ENCODE measurements at places on chromosomes 2 and 18. TPM values are rescaled to one million over a fixed set of nuclear protein-coding genes. Genes with fewer than 3 reads are reported as not detected.

OST4 gene
- total RNA-seq, result 155 TPM

TEX44 gene
- total RNA-seq, result not detected

REG3A gene
- not detected for total RNA-seq

ZFP36L2 gene
- total RNA-seq, result 43.0 TPM

RPE gene
- 79.1 TPM for total RNA-seq

MYCN gene
- total RNA-seq, result 145 TPM

INHA gene
- 0.31 TPM for total RNA-seq

TRABD2A gene
- total RNA-seq, result 15.7 TPM

SNORC gene
- total RNA-seq, result 0.62 TPM

MROH2A gene
- not detected for total RNA-seq

AP1S3 gene
- total RNA-seq, result 25.5 TPM

DNA sequence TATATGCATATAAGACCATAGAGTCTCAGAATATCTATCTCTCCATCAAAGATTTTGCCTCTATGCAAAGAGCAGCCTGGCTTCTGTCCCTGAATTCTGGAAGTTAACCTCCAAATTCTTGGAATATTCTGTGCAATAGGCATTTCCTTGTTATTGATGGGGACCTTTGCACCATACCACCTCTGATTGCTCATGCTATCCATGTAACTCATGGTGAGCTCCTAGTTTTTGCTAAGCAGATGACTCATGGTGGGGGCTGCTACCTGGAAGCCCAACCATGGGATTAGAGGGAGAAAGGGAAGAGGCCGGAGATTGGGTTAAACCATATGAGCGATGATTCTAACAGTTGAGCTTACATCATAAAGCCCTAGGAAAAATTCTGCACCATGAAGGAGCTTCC lies 310.2 kb upstream of the FIGN start:
- H3K27me3 ChIP-seq, result no peaks in the 10 kb centered on the region
- H3K27ac ChIP-seq, result no peak overlapping the region
- H3K4me3 ChIP-seq, result no peak overlapping the region
- no peaks in the 10 kb centered on the region for H3K36me3 ChIP-seq
- no peaks in the 10 kb centered on the region for H3K4me1 ChIP-seq

DNA sequence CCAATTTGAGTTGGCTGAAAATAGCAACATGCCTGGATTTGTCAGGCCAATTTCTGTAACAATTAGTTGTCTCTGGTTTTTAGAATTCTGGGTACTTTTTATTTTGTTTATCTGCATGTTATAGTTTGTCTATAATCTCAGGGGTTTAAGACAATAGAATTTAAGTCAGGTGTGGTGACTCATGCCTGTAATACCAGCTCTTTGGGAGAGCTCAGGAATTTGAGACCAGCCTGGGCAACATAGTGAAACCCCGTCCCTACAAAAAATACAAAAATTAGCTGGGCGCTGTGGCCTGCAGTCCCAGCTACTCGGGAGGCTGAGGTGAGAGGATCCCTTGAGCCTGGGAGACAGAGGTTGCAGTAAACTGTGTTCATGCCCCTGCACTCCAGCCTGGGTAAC lies 114.4 kb upstream of the GLS start:
- H3K27ac ChIP-seq, result no peak overlapping the region
- DNase-seq, result no peak
- no peak overlapping the region for H3K4me3 ChIP-seq
- H3K27me3 ChIP-seq, result no peaks in the 10 kb centered on the region

DNA sequence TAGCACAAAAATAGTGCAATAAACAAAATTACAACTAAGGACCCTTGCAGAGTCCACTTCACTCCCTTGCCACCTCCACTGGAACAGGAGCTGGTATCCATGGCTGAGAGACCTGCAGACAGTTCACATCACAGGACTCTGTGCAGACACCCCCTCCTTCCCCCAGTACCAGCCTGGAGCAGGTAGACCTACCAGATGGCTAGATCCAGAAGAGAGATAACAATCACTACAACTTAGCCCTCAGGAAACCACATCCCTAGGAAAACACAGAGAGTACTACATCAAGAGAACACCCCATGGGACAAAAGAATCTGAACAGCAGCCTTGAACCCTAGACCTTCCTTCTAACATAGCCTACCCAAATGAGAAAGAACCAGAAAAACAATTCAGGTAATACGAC lies 49.8 kb downstream of the FBXO15 start:
- no peaks in the 10 kb centered on the region for H3K4me1 ChIP-seq
- no peak overlapping the region for H3K4me3 ChIP-seq
- no peaks in the 10 kb centered on the region for H3K36me3 ChIP-seq
- no peaks in the 10 kb centered on the region for H3K27me3 ChIP-seq
- no peak overlapping the region for H3K27ac ChIP-seq

- no peaks in the 10 kb centered on the region for H3K36me3 ChIP-seq
- no peak overlapping the region for H3K4me3 ChIP-seq
- no peaks in the 10 kb centered on the region for H3K27me3 ChIP-seq
- H3K4me1 ChIP-seq, result peaks cover 10% of the 10 kb centered on the region
Observed at GRCh38 chr18:31612124-31612523, 20.4 kb downstream of the TTR start.

DNA sequence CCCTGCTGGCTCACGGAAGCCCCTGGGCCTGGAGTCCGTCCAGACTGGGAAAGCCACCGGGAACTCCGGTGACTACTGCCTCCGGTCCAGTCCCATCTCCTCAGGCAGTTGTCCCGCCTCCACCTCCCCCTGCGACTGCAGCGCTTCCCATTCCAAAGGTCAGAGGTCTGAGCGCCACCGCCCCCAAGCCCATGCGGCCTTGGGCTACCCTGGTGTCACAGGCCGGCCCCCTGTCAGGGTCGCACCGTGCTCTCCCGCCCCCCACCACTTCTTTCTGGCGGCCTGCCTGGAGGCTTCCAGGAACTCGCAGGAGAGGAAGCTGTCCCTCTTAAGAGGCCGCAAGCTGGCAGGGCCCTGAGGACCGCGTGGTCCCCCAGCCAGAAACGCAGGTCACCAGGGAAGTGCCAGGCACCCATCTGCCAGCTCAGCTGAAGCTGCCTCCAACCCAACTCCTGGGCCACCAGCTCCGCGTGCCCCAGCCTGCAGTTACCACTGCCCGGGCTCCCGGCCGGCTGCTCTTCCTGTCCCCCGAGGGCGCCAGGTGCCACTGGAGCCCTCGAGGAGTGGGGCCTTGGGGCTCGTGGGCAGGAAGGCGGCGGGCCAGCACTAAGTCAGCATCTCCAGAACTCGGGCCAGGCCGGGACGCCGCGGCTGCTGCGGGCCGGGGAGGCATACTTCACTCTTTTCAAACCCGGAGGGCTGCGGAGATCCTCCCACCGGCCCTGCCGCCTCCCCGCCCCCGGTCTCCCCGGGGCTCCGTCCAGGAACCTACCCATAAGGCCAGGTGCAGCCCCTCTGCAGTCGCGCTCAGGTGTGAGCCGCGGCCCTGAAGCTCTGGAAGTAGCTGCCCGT lies 83.3 kb upstream of the POMC start:
- H3K4me3 ChIP-seq, result peak overlapping the region; percentile 95
- H3K4me1 ChIP-seq, result peaks cover 39% of the 10 kb centered on the region
- DNase-seq, result peak; percentile 61

- H3K4me1 ChIP-seq, result no peaks in the 10 kb centered on the region
- H3K36me3 ChIP-seq, result no peaks in the 10 kb centered on the region
- H3K4me3 ChIP-seq, result no peak overlapping the region
- no peak overlapping the region for H3K27ac ChIP-seq
- H3K27me3 ChIP-seq, result no peaks in the 10 kb centered on the region
Observed at GRCh38 chr18:6624271-6624660, 105.2 kb upstream of the ARHGAP28 start.

- no peaks in the 10 kb centered on the region for H3K4me1 ChIP-seq
- DNase-seq, result no peak
- H3K36me3 ChIP-seq, result peaks cover 8% of the 10 kb centered on the region
- H3K27ac ChIP-seq, result no peak overlapping the region
Observed at GRCh38 chr2:49801898-49802450, 647.7 kb upstream of the FSHR start.

DNA sequence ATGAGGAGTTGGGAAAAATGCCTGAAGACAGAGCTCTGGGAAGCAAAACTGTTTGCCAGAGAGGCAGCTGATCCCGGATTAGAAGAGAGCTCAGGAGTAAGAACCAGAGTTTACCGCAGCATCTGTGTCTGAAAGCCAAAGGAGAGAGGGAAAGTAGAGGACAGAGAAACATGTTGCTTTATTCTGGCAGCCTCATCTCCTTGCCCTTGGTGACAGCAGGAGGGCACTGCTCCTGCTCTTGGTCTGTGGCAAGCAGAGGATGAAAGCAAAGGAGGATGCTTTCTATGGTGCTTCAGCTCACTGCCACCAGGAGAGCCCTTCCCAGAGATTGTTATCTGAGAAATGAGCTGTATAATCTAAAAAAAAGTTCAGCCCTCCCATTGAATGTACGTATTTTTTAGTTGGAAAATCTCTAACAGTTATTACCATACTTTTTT lies 7.7 kb downstream of the SLC1A4 start:
- H3K36me3 ChIP-seq, result no peaks in the 10 kb centered on the region
- H3K4me3 ChIP-seq, result no peak overlapping the region
- peaks cover 6% of the 10 kb centered on the region for H3K4me1 ChIP-seq
- peaks cover 8% of the 10 kb centered on the region for H3K27me3 ChIP-seq
- DNase-seq, result peak; percentile 32
- no peak overlapping the region for H3K27ac ChIP-seq

- H3K27ac ChIP-seq, result peak overlapping the region; percentile 70
- peaks cover 22% of the 10 kb centered on the region for H3K36me3 ChIP-seq
- peak; percentile 35 for DNase-seq
- H3K27me3 ChIP-seq, result no peaks in the 10 kb centered on the region
- H3K4me1 ChIP-seq, result peaks cover 33% of the 10 kb centered on the region
- no peak overlapping the region for H3K4me3 ChIP-seq
Observed at GRCh38 chr18:62963507-62963906, 248.2 kb downstream of the PHLPP1 start.

DNA sequence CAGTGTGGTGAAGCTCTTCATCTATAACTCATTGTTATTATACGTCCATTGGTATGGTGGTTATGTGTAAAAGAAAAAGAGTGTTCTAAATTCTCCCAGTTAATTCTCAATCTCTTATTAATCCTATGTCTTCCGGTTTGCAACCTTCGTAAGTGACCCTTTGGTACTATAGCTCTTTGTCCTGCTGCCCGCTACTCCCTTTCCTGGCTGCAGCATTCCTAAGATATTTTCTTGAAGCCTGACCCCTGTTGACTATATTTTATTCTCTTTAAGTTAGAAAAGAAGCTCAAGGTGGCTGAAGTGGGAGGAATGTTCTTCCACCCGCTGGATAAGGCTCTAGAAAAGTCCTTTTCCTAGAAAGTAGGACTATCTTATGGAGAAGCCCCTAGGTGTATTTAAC lies 684.8 kb downstream of the SOCS6 start:
- no peaks in the 10 kb centered on the region for H3K27me3 ChIP-seq
- peaks cover 10% of the 10 kb centered on the region for H3K36me3 ChIP-seq
- H3K27ac ChIP-seq, result no peak overlapping the region
- no peak for DNase-seq
- H3K4me1 ChIP-seq, result no peaks in the 10 kb centered on the region

DNA sequence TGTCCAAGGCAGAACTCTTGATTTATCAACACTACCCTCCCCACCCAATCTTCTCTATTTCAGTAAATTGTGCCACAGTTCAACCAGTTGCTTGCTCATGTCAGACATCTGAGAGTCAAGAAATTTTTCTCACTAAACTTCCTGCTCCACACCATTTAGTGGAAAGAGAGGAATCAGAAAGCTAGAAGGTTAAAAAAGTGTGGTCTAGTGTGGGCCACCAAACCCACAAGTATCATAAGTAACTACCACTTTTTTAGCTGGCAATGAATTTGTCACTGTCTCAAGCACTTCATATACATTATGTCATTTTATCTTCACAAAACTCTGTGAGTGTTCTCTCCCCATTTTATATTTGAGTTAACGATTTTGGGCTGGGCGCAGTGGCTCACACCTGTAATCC lies 16.6 kb upstream of the MSTN start:
- no peak for DNase-seq
- no peaks in the 10 kb centered on the region for H3K4me1 ChIP-seq
- no peaks in the 10 kb centered on the region for H3K36me3 ChIP-seq
- no peak overlapping the region for H3K4me3 ChIP-seq
- no peaks in the 10 kb centered on the region for H3K27me3 ChIP-seq
- H3K27ac ChIP-seq, result no peak overlapping the region

GRCh38 chr2:43215673-43216255 lies 10.6 kb downstream of the ZFP36L2 start:
- no peaks in the 10 kb centered on the region for H3K27me3 ChIP-seq
- no peaks in the 10 kb centered on the region for H3K36me3 ChIP-seq
- H3K27ac ChIP-seq, result peak overlapping the region; percentile 75
- H3K4me3 ChIP-seq, result 0 out of 2 replicates have a peak overlapping the region, but pooled peaks have one; percentile 0
- peak; percentile 45 for DNase-seq
- H3K4me1 ChIP-seq, result peaks cover 51% of the 10 kb centered on the region

DNA sequence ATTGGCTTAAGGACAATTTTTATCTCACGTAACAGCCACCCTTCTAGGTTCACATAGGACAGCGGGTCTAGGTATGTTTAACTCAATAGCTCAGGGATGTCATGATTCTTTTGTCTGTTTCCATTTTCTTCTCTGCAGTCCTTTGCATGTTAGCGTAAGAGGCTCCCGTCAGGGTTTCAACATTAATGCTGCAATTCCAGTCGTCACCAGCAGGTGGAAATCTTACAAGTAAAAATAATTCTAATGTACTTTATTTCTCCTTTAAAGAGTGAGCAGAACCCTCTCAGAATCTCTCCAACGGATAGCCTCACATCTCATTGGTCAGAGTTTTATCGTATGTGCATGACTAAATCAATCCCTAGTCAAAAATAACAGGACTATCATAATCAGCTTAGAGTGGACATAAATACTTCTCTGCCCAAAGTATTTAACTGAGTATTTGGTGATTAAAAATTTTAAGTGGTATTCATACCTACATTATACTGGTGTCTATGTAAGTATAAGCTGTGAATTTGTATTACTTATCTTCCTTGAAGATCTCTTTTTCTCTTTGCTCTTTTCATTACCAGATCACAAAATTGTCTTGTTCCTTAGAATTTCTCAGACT lies 487.2 kb upstream of the GCFC2 start:
- H3K4me3 ChIP-seq, result no peak overlapping the region
- DNase-seq, result peak; percentile 94
- no peaks in the 10 kb centered on the region for H3K36me3 ChIP-seq

GRCh38 chr18:6255116-6255705 lies 159.5 kb downstream of the L3MBTL4 start:
- no peaks in the 10 kb centered on the region for H3K27me3 ChIP-seq
- DNase-seq, result no peak
- H3K4me3 ChIP-seq, result no peak overlapping the region
- H3K4me1 ChIP-seq, result 0 out of 2 replicates have a peak, but pooled peaks cover 3% of the 10 kb centered on the region
- peaks cover 4% of the 10 kb centered on the region for H3K36me3 ChIP-seq

DNA sequence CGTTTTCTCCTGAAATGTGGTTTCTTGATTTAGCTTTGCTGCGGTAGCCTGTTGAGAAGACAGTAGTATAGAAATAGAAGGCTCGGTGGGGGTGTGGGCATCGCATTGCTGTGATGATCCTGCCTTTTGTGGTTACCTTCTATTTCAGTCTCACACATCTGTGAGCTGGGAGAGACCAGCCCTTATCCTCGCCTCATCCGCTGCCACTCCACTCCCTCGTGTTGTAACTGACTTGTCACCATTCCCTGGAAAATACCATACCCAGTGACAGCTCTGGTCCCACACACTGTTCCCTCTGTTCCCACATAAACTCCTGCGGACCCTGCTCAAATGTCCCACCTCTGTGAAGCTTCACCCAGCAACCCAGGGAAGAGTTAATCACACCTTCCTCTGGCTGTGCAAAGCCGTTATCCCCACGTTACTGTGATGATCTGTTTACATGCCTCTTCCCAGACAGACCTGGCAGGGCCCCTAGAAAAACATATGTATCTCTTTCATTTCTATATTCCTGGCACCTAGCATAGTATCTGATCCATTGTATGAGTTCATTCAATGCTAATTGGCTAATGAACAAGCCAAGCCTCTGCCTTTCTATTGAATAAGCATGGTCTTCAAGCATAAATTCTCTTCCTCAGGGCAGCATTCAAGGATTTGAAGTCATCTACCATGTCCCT lies 114.6 kb downstream of the MAPK4 start:
- DNase-seq, result no peak
- H3K4me1 ChIP-seq, result no peaks in the 10 kb centered on the region
- no peak overlapping the region for H3K27ac ChIP-seq
- H3K36me3 ChIP-seq, result no peaks in the 10 kb centered on the region
- no peaks in the 10 kb centered on the region for H3K27me3 ChIP-seq
